ENCODE measurements at places on chromosomes 16 and 17.
A peak's percentile ranks its signal among the peaks of the same experiment; 100 is the strongest.

DNA sequence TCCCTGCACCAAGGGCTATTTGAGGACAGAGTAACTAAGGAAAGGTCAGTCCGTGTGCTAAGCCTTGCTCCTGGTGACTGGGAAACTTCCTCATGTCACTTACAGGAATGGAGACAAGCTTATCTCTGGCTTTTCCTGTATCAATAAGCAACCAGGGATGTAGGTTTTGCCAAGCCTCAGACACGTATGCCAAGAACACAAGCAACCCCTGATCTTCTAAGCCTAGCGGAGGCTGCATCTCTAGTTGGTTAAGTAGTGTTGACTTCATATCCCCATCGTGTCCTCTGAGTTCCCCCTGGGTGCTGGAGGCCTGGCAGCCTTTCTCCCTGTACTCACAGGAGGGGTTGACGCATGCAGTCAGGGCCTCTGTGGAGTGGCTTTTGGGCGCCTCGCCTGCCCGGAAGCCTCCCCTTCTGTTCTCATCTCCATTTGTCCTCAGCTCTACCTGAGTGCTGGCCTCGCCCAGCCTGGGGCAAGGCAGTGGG is 1.4 kb upstream of the C1QTNF1 start:
- DNase-seq: no peak

DNA sequence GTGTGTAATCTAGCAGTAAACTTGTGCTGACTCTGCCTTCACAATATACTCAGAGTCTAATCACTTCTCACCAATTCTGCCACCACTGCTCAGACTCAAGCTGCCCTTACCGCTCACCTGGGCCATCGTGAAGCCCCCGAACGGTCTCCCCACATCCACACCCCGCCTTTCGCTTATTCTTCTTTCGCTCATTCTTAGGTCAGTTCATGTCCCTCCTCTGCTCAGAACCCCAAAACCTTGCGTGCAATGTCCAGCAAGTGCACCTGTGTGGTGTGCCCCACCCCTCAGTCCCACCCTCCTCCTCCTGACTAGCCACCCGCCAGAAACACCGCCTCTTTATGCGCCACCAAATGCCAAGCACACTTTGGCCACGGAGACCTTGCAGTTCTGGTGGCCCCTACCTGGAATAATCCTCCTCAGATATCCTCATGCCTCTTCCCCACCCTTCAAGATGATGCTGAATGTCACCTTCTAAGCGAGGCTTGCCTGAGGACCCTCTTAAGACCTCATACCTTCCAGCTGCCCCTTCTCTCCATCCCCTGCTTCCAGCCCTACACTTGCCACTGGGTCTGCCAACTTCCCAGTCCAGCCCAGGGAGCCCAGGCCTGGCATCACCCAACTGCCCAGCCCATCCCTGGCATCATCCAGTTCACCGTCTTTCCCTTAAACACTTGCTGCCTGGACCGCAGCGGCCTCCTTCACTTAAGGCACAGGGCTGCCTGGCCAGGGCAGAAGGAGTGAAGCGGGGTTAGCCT is 34.3 kb upstream of the RBFOX3 start:
- no peak for DNase-seq

DNA sequence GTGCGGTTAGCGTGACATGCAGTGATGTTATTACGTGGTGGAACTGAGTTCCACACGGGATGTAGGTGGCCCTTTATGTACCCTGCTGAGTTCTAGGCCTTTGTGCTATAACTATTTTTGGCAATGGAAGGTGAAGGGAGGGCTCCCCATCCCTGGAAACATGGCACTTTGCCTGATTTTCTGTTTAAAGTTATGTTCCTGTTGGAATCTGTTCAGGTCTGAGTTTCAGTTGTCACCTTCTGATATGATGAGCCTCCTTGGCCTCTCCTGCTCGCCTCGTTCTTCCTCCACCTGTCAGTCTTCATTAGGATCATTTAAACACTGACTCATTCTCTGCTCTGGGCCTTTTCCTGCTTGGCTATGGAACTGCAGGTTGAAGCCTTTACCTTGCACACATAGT is 200.6 kb downstream of the FTO start:
- DNase-seq: no peak

GRCh38 chr17:7139400-7139799 is 24.8 kb upstream of the ASGR2 start:
- no peak for DNase-seq

GRCh38 chr16:74305978-74306784 is 9.6 kb downstream of the PSMD7 start:
- DNase-seq: no peak

DNA sequence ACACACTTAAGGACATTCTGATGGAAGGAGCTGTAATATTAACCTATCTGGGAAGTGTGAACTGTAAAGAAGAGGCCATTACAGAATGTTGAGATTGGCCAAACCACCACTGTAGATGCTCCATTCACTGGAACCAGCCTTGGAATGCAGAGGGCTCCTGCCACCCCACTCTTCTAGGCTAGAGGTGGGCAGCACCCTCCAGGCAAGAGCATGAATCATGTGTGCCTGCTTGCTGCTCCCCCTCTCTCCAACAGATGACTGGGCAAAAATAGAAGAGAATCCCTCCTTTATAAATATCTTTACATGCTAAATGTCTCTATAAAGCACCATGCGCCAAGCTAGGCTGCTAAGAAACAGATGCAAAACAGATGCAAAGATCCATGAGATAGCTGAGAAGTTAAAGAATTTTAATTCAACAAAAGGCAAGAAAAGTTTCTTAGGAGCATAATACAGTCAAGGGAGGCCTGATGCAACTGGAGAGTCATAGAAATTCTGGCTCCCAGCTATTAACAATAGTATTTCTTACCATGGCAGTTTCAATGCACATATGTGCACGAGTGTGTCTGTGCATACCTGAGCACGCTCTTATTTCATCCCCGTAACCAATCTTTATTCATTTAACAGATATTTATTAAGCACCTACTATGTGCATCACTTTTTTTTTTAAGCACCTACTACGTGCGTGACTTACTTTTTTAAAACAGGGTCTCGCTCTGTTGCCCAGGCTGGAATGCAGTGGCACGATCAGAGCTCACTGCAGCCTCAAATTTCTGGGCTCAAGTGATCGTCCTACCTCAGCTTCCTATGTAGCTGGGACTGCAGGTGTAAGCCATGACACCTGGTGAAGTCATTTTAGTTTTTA is 53.6 kb downstream of the GRIN2A start:
- no peak for DNase-seq

GRCh38 chr17:32546031-32546444 is 59.2 kb downstream of the CDK5R1 start:
- no peak for DNase-seq

GRCh38 chr17:55652825-55653224 is 69.8 kb downstream of the TMEM100 start:
- DNase-seq: no peak

- DNase-seq: no peak
Measured at GRCh38 chr17:48998587-48999440, 1.6 kb downstream of the IGF2BP1 start.

DNA sequence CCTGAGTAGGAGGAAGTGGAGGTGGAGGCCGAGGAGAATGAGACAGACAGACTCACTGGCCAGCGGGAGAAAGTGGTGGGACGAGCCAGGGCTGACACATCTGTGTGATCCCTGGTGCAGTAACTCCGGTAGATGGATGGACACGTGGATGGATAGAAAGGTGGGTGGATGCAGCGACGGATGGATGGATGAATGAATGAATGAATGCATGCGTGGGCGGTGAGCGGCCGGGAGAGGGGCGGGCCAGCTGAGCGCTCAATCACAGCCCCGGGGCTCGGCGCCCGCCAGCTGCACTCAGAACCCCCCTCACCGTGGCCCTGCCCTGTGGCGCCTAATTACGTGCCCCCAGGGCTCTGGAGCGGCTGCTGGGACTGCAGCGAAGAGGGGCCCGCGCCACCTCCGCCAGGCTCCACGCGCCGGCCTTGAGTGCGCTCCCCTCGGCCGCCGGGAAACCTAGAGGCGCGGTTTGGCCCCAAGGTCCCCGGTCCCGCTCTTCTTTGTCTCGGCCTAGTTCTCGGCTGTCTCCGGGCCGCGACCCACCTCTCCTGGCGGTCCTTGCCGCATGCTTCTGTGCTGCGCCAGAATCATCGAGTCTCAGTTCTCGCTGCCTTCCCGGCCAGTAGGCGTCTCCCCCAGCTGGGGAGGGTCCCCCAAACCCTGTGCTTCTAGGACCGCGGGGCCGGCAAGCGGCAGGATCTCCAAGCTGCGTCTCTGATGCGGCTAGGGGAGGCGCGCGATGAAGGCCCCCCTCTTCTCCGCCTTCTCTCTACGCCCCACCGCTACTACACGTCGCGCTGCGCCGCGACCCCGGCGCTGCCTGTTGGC is 41.0 kb downstream of the RAI1 start:
- no peak for DNase-seq

DNA sequence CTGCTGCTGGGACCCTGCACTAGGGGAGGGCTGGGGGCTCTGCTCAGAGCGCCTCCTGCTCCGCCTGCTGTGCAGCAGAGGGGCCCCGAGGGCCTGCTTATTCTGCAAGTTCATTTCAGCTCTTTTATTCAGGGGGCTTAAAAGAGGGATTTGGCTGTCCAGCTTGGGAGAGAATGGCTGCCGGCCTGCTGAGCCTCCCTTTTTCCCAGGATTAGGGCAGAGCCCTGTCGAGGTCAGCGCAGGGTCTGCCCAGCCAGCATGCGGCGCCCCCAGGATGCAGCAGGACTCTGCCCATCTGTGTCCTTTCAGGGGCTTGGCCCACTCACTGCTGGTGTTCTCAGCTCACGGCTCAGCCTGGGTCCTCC is 1.1 kb downstream of the SMIM5 start:
- DNase-seq: no peak

- DNase-seq: peak; percentile 82
Measured at GRCh38 chr16:11681556-11681955, 13.3 kb downstream of the SNN start.

DNA sequence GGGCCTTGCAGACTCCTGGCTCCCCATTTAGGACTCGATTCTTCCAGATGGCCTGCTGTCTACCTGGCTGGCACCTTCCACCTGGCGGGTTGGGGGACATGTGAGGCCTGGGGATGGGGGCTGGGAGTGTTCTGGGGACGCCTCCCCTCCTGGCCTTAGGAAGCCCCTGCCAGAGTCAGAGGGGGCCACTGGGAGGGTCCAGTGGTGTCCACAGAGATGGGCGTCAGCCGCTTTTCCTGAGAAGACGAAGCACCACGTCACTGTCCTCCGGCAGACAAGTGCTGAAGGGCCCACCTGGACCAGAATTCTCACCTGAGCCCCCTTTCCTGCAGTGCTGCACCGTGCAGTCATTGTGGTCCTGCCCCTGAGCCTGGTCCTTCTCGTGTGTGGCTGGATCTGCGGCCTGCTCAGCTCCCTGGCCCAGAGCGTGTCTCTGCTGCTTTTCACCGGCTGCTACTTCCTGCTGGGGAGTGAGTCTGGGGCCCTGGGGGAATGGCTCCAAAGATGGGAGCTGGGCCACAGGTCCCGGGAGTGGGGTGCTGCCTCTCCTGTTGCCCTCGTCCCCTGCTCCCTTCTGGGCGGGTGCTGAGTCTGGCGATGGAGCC is 2.9 kb downstream of the TMEM235 start:
- no peak for DNase-seq

- DNase-seq: peak; percentile 45
Measured at GRCh38 chr17:44361292-44362260, 2.1 kb downstream of the FAM171A2 start.

- no peak for DNase-seq
Measured at GRCh38 chr17:60993497-60993896, 315.8 kb downstream of the BCAS3 start.

DNA sequence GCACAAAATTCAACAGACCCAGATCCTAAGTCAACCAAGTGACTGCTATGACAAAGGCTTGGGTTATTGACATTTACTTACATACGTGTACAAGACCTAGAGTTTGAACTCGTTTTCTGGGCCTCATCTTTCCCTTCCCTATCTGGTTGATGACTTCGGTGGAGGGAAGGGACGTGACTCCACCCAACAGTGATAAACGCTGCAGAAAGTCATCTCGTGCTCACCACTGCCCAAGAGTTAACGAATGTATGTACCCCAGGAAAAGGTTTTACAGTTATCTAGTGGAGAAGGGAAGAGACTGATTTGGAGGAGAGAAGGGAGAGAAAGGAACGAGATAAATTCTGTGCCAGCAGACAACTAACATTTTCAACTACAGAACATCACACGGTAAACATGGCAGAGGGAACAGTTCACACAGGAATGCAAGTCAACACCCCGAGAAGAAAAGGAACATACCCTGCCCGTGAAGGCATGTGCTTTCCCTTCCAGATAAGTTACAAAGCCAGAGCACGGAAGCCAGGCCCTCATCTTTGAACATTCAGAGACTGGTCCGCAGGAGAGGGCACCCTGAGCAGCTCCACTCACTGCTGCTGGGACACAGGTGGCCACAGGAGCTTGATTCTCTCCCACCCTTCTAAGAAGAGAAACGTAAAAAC is 13.9 kb upstream of the CYTH1 start:
- DNase-seq: no peak

DNA sequence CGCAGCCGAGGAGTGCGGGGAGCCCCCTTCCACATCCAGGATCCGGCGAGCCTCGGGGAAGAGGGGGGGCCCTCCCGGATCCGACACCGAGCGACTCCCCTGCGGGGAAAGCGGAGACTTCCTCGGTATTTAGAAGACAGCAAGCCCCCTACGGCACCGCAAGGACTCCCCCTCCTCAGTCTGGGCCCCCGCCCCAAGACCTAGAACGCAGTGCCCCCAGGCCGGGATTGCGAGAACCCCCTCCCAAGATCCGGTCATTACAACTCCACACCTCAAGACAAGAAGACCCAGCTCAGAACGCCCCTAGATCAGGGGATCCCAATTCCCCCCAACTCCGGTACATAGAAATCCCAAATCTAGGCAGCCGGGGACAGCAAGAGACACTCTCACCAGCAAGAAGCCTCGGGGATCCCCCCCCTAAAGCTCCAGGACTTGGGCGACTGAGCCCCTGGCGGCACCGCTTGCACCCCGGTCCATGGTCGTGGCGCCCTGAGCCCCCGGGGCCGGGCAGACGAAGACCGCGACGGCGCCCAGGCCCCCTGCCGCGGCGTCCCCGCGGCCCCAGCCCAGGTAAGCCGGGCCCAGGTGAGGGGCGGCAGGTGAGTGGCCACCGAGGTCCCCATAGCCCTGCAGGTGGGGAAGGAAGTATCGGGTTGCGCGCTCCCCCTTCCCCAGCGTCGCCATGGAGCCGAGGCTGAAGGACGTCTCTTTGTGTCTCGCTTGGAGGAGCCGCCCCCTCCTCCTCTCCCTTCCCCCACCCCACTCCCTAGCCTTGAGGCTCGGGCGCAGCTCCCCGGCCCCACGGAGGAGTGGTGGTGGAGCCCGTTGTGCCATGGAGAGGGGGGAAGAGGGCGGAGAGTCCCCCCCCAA is 641 bp downstream of the SBK1 start:
- no peak for DNase-seq

GRCh38 chr16:66927918-66928649 is 2.7 kb upstream of the RRAD start:
- DNase-seq: no peak

Measured in Karpas-422 (cell line).